Activated gamma-delta T cell treated with anti-CD3 and anti-CD28 coated beads, Interleukin-2, amount 50 U/mL, for 16 hours (primary cell): ENCODE measurements at places on chromosomes 2 and 18.

DNA sequence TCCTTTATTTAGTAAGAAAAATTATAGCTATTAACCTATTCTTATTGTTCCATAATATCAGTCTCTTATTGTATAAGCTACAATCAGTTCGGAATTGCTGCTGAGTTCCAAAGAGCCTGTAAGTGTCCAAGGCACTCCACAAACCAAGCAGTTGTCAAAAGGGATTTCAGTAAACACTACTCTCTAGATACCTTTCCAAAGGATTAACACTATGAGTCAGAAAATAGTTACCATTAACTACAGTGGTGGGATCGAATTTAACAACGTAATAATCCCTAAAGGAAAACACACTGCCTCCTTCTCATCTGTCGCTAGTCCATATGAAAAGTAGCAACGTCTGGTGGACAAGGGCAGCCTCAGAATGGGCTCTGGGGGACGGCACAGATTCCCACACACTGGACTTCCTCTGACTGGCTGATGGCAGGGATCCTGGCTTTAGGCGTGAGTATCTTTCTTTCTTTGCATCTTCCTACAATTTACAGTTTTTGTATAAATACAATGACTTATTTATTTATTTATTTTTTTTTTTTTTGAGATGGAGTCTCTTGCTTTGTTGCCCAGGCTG, 8.8 kb downstream of the TGFBRAP1 start:
- DNase-seq, result no peak

GRCh38 chr2:190320696-190321095, 1.1 kb upstream of the HIBCH start:
- DNase-seq, result no peak

DNA sequence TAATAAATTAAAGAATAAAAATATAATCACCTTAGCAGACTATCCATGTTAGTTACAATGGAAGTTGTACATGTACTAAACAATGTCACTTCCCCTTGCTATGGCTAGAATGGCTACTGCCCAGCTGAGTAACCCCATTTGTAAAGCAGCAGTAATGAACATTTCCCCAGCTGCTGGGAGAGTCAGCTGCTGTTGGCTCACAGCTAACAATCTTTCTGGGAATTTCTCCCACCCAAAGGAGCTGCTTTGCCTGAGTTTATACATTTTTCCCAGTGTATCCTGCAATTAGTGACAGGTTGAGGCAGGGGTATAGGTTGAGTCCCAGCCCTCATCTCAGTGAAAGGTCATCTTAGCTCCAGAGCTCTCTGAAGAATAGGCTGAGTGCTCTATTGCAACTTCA, 665.6 kb upstream of the KLHL29 start:
- no peak for DNase-seq

DNA sequence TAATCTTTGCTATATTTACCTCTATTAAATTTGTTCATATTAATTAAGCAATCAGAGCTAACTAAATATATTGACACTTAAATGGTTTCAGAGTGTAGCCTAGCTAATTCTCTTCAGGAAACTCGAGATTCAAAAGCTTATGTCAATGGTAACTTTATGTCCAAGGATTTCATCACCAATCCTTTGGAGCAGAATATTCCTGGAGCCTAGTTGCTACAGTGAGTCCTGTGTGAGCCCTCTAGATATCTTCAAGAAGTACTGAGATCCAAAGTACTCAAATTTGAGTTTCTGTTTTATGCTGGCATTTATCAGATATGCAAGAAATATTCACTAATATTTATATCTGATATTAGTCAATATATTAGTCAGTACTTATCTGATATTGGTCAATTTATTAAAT, 31.3 kb downstream of the DTNA start:
- no peak for DNase-seq

DNA sequence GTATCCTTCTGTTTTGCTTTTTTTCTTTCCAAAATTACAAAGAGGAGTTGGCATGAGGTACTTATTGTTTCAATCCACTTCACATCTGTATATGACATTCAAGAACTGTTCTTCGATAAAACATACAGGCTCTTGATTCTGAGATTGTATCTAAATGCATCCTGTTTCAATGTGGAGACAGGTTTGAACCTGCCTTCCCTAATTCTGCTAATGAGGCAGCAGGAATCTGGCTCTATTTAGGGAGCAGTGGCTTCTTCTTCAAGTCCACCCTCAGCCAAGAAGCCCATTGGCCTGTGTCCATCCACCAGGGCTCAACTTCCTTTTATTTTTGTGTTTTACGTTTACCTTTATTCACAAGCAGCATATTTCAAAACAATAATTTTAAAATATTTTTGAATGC, 84.8 kb upstream of the PIK3C3 start:
- no peak for DNase-seq

GRCh38 chr18:4511166-4511565, 56.1 kb upstream of the DLGAP1 start:
- no peak for DNase-seq

DNA sequence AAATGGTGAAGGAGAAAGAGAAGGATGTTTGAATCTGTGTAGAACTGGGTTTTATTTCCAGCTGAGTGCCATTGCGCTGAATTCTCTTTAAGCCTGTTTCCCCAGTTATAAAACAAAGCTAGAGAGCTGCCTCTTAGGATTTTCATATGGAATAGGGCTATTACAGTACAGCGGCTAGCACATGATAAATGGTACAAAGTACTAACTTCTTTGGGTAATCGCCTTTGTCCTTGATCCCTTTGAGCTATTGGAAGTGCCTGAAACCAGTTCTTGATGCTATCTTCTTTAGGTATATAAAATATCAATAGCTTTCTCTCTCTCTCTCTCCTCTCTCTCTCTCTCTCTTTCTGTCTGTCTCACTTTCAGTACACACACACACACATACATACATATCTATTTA, 71.3 kb downstream of the SOX11 start:
- DNase-seq, result no peak

DNA sequence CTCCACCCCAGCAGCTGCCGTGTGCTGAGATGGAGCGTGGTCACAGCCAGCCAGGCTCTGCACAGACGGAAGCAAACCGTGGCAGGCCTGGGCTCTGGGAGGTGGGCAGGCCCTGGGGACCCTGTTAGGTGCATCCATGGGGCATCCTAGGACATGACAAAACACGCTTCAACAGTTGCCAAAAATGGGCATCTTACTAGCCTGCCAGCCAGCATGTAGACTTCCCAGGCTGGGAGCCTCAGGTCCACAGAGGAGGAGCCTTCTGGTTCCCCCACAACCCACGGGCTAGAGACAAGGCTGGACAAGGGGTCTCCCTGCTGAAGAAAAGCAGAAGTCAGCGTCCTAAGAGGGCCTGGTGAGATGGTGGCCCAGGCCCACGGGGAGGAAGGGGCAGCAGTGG, 139.5 kb downstream of the HDAC4 start:
- no peak for DNase-seq
